ENCODE measurements at places on chromosomes 2 and 18.

DNA sequence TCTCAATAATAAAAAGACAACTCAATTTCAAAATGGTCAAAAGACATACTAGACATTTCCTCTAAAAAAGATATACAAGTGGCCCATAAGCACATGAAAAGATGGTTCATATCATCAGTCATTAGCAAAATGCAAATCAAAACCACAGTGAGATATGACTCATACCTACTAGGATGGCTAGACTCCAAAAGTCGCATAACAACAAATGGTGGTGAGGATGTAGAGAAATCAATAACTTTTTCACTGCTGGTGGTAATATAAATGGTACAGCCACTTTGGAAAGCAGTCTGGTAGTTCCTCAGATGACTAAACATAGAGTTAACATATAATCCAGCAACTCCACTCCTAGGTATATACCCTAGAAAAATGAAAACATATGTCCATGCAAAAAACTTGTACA, 242.3 kb upstream of the NOL4 start:
- DNase-seq, result no peak

DNA sequence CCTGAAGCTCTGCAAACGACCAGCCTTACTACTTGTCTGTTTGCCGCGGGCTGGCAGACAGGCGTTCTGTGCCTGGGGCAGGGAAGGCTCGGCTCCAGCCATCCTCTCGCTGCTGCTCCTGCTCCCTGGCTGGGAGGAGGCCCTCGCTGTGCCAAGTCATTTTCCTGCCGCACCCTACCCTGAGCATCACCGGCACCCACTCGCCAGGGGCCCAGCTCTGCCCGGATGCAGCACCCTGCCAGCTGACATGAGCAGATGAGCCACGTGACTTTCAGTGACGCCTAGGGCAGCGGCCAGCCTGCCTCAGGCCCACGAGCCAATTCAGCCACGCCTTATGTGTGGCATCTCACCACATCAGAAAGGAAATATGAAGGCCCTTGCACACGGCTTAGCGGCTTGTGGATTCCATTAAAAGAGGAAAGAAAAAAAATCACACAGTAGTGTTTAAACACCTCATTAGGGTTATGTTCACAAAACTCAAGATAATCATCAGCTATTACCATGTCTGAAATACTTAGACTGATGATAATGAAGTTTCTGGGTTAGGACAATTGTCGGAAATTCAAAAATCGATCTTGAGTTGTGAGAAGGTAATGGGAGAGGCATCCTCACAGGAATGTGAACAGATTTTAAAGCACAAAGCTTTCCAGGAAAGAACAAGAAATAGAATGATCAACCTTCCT, 250.5 kb downstream of the TWIST2 start:
- no peak for DNase-seq

DNA sequence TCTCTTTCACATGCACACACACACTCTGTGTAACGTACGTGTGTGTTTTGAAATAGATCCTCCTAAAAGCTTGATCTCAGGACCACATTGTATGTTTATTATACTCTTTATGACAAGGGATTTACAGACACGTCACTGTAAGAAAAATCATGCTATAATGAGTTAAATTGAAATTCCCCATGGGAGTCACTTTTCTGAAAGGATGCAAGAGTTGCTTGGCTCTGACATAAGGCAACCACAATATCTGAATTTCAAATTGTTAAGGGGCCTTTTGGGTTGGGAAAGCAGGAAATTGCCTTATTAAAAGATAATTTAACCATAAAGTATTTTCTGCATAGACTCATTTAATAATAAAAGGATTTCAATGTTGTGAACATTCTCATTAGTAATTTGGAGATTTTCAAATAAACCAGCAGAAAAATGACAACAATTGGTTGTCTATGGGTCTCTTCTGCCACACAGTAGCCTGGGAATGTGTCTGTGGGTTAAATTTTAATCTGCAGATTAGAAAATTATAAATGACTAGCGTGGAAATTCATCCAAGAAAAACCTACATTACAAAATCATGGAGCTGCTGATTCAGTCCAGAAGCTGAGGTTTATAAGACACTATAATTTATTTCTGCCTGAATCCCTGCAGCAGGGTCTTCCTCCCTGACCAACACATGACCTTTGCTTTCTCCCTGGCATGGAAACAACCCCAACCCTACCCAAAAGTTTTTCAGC, 75.9 kb upstream of the PID1 start:
- DNase-seq, result no peak

- DNase-seq, result no peak
These were observed 219.9 kb downstream of the EXOC6B start for GRCh38 chr2:72605836-72606442.

DNA sequence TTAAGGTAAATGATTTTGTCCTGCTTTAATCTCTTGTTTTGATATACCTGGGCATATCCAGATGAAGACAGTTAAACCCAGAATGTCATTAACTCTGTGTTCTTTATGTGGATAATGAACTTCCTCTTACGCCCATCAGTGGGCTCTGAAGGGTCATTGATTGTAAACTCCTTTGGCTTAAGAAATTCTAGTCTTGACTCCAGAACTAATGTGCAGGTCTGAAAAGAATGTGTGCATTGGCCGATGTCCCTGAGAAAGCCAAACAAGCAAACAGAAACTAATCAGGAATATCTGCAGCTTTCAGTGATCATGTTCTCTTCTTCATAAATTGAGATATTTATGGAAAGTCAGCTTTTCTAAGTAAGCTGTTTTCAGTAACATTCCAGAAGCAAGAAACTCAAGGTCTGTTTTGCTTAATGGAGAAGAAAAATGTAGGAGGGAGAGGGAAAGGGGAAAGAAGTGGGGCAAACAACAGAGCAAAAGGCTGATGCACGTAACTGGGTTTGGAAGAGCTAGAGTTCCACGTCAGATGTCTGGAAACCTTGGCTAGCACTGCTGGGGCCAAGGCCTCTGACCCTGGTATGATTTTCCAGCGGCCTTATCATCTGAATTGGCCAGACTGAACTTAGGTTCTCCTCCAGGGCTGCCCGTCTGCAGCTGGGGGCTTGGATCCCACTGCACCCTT, 61.3 kb upstream of the FHL2 start:
- no peak for DNase-seq

DNA sequence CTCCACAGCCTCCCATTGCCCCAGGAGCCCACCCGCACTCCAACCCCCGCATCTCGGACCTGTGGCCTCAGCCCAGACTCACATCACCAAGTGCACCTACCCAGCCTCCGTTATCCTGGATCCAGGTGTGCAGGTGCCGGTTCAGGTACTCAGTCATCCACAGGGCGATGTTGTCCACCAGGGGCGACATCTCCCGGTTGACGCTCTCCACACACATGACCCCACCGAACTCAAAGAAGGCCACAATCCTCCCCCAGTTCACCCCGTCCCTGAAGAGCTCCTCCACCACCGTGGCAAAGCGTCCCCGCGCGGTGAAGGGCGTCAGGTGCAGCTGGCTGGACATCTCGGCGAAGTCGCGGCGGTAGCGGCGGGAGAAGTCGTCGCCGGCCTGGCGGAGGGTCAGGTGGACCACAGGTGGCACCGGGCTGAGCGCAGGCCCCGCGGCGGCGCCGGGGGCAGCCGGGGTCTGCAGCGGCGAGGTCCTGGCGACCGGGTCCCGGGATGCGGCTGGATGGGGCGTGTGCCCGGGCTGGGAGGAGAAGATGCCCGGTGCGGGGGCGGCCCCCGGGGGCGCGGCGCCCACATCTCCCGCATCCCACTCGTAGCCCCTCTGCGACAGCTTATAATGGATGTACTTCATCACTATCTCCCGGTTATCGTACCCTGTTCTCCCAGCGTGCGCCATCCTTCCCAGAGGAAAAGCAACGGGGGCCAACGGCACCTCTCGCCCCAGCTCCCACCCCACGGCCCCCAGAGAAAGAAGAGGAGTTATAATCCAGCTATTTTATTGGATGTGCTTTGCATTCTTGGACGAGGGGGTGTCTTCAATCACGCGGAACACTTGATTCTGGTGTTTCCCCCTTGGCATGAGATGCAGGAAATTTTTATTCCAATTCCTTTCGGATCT, 1.3 kb downstream of the BCL2 start:
- peak; percentile 71 for DNase-seq

GRCh38 chr2:176936410-176936809, 276.2 kb upstream of the HNRNPA3 start:
- DNase-seq, result no peak

DNA sequence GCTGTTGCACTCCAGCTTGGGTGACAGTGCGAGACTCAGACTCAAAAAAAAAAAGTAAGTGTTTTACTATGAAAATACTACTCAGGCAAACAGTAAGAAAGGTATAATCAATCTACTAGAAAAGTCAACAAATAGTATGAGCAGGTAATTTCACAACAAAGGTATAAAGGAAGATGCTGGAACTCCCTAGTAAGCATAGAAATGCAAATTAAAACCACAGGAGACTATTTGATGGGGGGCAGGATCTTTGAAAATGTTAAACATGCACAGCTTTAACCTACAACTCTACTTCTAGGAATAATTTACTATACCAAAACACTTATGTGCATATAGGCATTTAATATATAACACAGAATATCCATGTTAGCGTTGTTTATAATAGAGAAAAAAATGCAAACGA, 24.3 kb upstream of the TNFAIP6 start:
- no peak for DNase-seq

DNA sequence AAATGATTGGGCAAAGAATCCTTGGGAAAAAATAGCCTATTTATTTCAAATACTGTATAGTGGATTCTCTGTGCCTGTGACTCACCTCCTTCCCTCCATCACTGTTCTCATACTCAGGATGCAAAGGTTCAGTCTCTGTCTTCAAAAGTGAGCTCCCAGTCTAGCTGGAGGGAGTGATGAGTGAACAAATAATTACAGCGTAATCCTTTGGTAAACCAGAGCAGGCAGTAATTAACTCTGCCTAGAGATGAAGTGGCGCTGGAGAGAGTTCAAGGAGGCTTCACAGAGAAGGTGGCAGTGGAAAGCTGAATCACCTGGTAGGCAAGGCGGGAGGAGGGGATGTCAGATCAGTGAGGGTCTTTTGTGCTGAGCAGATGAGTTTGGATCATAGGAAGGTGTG, 6.5 kb downstream of the DGUOK start:
- DNase-seq, result no peak

DNA sequence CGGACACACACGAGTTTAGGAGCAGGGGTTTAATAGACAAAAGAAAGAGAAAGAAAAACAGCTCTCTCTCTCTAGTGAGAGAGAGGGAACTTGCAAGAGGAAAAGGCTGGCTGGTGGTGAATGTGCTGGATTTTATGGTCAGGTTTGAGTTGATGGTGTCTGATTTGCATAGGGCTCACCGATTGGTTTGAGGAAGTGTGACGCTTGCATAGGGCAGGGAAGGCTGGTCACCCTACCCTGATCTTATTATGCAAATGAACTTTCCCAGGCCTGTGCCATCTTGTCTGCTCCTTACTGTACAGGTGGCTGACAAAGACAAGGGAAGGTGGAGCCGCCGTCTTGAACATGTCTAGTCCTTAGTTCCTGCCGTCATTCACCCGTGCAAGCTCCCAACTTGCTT, 408.9 kb downstream of the RIT2 start:
- DNase-seq, result peak; percentile 91

DNA sequence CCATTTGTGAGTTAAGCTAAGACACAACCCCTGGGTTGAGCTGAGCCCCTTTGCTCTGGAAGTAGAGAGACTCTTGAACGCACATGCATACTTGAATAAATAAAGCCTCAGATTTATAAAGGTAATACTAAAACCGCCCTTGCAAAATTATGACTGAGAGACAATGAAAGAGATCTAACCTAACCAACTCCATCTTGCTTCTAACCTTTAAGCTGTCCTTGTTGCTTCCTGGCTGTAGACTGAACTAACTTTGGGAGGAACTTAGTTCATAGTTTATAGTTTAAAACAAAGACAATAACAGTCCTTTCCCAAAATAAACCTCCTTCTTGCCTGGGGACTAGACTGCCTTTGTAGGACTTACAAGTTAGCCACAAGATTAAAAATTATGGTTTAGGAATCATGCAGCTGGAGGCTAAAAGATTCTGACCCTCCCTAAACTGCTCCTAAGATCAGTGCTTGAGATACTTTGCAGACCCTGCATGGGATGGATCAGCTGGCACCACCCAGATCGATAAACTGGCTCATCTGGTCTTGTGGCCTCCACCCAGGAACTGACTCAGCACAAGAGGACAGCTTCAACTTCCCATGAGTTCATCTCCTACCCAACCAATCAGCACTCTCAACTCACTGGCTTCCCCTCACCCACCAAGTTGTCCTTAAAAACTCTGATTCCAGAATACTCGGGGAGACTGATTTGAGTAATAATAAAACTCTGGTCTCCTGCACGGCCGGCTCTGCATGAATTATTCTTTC, 240.2 kb upstream of the SLC14A2 start:
- no peak for DNase-seq

DNA sequence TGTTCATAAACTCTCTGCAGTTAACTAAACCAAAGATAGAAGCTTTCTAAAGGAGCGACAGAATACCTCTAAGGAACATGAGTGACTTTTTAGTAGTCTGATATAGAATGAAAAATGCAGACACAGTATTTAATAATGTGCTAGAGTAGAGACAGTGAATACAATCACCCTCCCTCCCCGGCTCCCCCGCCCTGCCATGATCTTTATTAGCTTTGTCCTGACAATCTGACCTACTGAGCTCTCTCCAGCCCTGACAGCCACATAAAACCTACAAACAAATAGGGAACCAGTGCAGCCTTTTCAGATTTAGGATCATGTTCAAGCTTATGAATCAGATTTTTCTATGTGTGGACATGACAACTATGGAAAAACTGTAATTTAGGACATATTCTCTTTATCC, 777.6 kb upstream of the FANCL start:
- DNase-seq, result no peak

GRCh38 chr2:127095784-127096183, 11.2 kb downstream of the BIN1 start:
- DNase-seq, result no peak

DNA sequence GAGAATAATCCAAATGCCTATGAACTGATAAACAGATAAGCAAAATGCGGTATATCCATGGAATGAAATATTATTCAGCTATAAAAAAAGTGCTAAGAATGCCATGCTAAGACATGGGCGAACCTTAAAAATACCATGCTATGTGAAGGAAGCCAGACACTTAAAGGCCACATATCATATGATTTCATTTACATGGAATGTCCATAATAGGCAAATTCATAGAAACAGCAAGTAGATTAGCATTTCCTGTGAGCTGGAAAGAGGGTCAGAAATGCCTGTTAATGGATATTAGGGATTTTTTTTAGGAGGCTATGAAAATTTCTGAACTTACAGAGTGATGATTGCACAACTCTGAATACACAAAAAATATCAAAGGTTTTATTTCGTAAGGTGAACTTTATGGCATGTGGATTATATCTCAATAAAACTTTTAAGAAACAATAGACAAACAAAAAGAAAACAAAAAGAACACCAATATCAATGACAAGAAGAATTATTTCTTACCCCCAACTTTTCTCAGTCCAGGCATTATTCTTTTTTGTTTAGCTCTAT, 1207.7 kb downstream of the SUCLG1 start:
- no peak for DNase-seq

DNA sequence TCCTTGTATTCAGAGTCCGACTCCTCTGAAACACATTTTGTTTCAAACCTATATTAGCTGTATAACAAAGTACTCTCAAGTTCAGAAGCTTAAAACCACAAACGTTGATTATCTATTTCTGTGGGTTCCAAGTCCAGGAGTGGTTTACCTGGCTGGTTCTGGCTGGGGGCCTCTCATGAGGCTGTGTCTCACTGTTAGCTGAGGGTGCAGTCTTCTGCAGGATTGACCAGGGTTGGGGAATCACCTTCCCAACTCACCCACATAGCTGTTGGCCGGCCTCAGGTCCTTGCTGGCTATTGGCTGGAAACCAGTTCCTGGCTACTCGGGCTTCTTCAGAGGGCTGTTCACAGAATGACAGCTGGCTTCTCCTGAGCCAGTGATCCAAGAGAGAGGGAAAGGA, 18.0 kb upstream of the ATIC start:
- DNase-seq, result no peak
